Epithelial cell of prostate (primary cell): ENCODE measurements at places on chromosomes 3 and 15.
A peak's percentile ranks its signal among the peaks of the same experiment; 100 is the strongest.

DNA sequence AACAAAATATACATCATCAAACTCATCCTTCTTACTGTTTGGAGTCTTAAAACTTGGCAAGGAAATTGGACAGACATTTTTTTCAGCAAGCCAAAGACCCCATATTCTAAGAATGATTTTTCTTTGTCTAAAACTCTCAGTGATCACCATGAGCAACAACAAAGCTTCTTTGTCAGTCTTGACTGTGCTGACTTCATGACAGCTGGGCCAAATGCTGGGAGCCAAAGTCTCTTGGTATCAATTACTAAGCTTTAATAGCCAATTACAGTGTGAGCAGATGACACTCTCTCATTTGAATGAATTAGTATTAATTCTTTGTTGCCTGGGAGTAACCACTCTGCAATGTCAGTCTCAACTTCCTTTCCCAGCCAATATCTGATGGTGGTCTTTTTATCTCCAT is 48.1 kb upstream of the GK5 start:
- DNase-seq = no peak

DNA sequence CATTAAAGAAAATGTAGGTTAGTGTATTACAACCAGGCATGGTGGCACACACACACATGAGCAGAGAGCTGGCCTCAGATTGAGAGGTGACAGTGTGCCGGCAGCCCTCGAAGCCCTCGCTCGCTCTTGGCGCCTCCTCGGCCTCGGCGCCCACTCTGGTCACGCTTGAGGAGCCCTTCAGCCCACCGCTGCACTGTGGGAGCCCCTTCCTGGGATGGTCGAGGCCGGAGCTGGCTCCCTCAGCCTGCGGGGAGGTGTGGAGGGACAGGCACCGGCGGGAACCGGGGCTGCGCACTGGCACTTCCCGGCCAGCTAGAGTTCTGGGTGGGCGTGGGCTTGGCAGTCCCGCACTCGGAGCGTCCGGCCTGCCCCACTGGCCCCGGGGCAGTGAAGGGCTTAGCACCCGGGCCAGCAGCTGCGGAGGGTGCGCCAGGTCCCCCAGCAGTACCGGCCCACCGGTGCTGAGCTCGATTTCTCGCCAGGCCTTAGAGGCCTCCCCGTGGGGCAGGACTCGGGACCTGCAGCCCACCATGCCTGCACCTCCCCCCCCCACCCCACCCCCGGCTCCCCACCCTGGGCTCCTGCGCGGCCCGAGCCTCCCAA is 80.4 kb upstream of the TMEM158 start:
- DNase-seq = no peak

GRCh38 chr3:150773616-150774192 is 10.7 kb upstream of the SIAH2 start:
- DNase-seq = no peak

- DNase-seq = no peak
These were observed 7.3 kb upstream of the LMCD1 start for GRCh38 chr3:8494327-8494726.

DNA sequence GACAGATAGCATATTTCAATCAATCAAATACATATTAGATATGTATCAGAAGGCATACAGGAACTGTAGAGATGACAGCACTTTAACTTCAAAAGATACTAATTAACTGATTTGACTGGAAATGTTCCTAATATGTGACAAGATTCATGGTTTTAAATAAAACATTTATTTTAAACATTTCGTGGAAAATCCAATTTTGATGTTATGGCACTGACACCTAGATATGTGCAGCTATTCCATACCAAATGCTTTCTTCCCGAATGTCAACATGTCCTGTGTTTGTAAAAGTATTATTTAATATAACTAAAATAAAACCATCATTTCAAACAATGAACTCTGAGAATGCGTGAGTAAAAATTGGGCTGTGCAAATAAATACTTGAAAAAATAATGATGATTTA is 1209.3 kb downstream of the NSUN3 start:
- DNase-seq = no peak

DNA sequence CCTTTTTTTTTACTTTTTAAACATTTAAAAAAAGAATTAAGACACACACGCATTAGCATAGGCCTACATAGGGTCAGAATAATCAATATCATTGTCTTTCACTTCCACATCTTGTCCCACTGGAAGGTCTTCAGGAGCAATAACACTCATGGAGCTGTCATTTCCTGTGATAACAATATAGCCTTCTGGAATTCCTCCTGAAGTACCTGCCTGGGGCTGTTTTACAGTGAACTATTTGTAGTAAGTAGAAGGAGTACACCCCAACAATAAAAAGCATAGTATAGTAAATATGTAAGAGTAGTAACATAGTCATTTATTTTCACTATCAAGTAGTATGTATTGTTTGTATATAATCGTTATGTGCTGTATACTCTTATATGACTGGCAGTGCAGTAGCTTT is 19.5 kb upstream of the CLDN18 start:
- DNase-seq = no peak

DNA sequence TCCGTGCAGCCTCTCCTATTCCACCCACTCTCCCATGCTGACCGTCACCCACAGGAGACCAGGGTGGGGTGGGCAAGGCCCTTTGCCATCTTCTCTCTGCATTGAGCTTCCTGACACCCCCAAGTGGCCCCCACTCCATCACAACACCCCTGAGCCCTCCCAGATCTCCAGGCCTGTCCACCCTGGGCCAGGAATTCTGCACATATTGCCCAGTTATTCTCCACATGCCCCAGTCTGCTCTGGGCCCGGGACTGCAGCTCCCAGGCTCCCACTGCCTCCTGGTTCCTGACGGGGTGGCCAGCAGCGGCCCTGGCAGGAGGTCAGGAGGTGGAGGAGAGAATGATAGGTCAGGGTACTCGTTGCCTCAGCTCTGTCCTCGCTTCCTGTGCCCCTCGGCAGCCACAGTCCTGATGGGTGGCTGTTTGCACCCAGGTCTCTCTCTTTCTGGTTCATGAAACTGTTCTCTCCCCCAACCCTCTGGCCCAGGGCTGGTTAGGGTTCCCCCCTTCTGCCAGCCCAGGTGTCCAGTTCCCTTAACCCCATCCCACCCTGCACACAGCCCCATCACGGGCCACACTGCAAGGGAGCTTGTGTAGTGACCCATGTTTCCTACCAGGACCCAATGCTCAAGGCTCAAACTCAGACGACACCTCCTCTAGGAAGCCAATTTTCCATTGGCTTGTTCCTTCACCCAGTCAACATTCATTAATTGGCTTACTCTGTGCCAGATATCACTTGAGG is 47.3 kb downstream of the IQSEC1 start:
- DNase-seq = no peak

DNA sequence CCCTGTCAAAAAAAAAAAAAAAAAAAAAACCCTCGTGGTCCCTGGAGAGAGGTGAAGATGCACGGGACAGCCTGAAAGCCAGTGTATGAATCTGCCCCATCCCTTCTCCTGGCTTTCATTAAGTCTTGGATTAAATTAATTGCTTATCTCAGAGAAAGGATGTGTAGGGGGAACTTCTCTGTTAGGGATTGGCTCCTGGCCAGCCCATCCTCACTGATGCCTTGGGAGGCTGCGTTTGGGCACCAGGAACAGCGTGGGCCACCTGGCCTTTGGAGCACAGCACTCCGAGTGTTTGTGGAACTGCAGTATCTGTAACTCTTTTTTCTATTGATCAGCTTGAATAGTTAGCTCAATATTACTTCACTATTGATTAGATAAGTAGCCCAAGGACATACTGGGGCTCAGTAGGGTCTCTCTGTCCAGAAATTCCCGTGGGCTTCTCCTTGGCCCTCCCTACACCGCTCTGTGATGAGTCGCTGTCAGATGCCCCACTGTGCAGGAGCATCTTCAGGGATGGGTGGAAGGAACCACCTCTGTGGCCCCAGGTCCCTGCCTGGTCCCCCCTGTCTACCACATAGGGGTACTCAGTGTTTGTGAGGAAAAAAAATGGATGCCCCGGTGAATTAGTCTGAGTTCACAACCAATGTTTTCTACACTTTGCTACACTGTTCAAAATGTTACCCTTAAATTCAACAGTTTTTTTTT is 2.0 kb downstream of the PXYLP1 start:
- no peak for DNase-seq

GRCh38 chr3:181722156-181722555 is 10.4 kb downstream of the SOX2 start:
- no peak for DNase-seq

GRCh38 chr3:152430223-152431002 is 161.7 kb downstream of the MBNL1 start:
- no peak for DNase-seq

DNA sequence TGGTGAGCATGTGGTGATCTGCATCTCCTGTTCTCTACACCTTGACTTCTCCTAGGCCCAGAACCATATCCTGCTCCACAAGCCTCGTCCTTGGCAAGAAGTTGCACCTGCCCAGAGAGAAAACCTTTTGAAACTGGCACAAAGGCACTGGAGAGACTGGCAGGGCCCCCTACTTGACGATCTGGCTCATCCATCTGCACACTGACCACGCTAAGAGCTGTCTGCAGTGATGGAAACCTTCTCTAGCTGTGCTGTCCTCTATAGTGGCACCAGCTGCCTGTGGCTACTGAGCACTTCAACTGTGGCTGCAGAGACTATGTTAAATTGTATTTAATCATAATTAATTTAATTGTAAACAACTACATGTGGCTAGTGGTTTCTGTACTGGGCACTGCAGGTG is 26.2 kb upstream of the SRP14 start:
- DNase-seq = no peak

DNA sequence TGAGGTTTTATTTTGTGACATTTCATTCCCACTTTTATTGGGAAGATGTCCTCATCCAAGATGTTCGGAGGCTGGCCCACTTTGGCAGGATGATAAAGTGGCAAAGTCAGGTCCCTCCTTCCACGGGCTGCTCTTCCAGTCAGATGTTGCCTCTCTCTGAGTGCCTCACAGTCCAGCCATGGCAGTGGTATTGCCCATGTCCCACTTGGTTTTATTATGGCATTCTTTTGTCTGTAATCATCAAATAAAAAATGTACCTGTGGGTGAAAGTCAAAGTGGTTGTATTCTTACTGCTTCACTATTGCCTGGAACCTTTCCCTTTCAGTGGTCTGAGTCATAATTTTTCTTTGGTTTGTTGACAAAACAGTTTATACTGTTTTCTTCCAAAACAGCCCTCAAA is 20.2 kb downstream of the ARNT2 start:
- DNase-seq = peak; percentile 14

GRCh38 chr3:35417080-35417479 is 222.2 kb upstream of the ARPP21 start:
- DNase-seq = no peak

- DNase-seq = no peak
These were observed 57.9 kb upstream of the SEC22A start for GRCh38 chr3:123143669-123144411.

GRCh38 chr3:122148941-122149627 is 34.4 kb upstream of the CASR start:
- no peak for DNase-seq

GRCh38 chr3:95311272-95311671 is 1248.4 kb downstream of the NSUN3 start:
- no peak for DNase-seq

GRCh38 chr3:49883998-49884397 is 14.3 kb upstream of the CAMKV start:
- no peak for DNase-seq

DNA sequence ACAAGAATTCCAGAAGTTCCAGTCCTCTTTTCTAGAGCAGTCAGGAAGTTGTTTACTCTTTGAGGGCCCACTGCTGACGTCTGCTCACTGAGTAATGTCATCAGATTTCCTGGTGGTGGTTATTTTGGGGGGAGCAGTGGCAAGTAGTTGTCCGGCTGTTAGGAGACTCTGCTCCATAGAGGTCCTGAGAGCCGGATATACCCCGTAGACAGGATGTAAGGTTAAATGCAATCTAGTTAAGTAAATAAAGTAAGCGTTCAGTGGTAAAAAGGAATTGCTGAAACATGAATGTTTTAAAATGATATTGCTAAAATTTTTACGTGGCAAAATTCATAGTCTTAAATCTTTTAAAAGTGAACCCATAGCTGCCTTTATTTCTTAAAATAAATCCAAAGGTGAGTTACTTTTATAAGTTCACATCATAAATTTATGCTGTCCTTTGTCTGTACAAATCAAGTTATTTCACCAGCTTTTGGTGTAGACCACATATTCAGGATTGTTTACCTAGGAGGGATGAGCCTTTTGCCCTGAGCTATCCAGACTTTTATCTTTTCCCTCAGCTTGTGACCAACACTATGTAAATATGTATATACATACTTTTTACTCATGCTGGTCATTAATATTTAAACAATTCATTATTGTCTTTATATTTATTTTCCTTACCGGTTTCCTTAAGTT is 65.8 kb downstream of the PDE8A start:
- DNase-seq = no peak

GRCh38 chr3:11820531-11821041 is 26.1 kb downstream of the TAMM41 start:
- DNase-seq = no peak

GRCh38 chr15:39092354-39092753 is 488.5 kb upstream of the THBS1 start:
- DNase-seq = no peak

- no peak for DNase-seq
These were observed 108.7 kb downstream of the ST8SIA2 start for GRCh38 chr15:92502336-92502735.

DNA sequence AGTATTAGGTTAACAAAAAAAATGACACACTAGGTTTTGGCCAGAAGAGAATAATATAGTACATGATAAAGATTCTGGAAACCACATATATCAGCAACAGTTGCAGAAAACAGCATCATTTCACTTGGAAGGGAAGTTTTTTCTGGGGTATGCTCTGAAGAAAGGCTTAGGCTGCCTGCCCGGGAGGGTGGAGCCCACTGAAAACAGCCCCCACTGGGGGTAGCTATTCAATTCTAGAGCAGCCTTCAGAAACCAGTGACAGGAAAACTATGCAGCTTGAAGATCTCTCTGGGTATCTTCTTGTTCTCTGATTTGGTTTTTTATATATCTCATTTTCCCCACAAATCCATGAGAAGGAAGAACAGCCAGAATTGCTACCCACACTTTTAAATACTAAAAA is 43.2 kb downstream of the ZMAT3 start:
- DNase-seq = no peak

DNA sequence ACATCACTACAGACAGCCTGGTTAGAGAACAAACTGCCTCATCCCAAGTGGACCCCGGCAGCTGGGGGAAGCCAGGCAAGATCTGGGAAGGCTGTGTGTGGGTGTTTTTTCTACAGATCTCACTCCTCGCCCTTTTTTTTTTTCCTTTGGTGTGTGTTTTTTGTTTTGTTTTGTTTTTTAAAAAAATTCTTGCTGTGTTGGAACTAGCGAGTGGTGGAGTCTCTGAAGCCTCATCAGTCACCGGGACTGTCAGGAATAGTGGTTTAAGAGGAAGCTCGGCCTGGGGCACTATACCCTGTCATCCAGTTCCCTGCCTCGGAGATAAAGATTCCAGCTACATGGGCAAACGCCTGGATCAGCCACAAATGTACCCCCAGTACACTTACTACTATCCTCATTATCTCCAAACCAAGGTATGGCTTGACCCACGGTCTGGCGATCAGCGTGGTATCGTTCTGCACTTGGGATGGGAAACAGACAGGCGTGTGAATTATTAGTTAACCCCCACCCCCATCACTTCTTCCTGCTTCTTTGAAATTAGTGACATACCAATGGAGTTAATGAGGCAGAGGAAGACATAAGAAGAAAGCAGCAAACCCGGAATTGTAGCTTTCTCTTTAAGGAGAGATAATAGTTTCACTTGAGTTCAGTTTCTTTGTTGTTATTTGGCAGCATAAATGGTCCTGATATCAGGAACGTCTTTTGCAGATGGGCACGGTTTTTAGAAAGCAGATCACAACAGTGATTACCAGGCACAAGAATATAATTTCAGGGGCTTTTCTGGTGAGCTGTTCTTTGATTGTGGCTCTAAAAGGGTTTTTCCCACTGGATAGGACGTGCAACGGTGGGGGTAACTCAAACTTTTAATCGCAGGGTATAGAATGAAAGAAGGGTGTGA is 722 bp downstream of the RBMS3 start:
- DNase-seq = no peak
